ENCODE measurements at places on chromosomes 5 and 9.

DNA sequence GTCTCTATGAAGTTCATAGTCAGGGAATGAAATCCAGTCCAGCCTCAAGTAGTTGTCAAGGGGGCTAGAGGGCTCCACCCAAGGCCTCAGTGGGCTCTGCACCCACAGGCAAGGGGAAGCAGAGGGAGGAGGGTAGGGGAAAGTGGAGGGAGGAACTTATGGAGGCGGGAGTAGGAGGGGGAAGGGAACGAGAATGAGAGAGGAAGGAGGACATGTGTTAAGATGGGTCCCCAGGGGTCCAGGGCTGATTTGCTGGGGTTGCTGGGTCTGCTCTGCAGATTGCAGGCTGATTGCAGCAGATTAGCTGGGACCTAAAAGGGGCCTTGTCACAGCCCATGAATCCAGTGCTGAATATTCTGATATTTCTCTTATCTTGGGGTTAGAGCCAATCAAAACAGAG lies 166.9 kb upstream of the IL12B start:
- no peak overlapping the region for H3K4me3 ChIP-seq
- DNase-seq, result no peak
- no peak overlapping the region for H3K27ac ChIP-seq
- no peaks in the 10 kb centered on the region for H3K36me3 ChIP-seq
- H3K4me1 ChIP-seq, result no peaks in the 10 kb centered on the region
- H3K27me3 ChIP-seq, result no peaks in the 10 kb centered on the region

- no peaks in the 10 kb centered on the region for H3K27me3 ChIP-seq
- no peak overlapping the region for H3K4me3 ChIP-seq
- no peak overlapping the region for H3K27ac ChIP-seq
These were observed 9.6 kb upstream of the UBTD2 start for GRCh38 chr5:172293054-172293744.

DNA sequence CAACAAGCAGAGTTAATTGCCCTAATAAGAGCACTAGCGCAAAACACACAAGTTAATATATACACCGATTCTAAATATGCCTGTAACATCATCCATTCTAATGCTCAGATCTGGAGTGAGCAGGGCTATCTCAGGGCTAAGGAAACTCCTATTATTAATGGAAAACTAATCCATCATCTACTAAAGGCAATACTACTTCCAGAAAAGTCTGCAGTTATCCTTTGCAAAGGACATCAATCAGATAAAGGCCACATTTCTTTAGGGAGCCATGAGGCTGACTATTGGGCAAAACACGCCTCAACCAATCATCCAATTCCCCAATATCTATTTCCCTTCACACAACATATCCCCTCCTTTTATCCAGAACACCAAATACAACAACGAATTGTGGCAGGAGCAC lies 1032.3 kb upstream of the NUDT12 start:
- H3K27me3 ChIP-seq, result no peaks in the 10 kb centered on the region
- no peaks in the 10 kb centered on the region for H3K4me1 ChIP-seq
- no peak overlapping the region for H3K4me3 ChIP-seq
- H3K36me3 ChIP-seq, result no peaks in the 10 kb centered on the region

DNA sequence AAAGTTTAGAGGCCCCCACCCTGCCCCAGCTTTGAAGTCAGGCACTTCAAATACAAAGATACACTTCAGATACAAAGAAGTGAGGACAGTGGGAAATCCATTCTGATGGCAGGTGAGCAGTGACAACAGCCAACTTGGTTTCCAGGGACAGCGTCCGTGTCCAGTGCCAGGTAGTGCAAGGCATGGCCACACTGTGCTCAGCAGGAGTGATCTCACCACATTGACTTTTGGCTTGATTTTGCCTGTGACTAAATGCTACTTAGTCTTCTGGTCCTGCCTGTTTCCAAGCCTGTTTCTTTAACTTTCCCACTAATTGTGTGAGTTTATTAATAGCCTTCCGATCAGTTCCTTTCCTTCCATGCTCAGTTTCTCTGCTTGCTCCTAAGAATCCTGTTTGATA lies 72.6 kb upstream of the PALM2AKAP2 start:
- no peak for DNase-seq
- H3K27me3 ChIP-seq, result no peaks in the 10 kb centered on the region
- no peaks in the 10 kb centered on the region for H3K4me1 ChIP-seq
- H3K4me3 ChIP-seq, result no peak overlapping the region

DNA sequence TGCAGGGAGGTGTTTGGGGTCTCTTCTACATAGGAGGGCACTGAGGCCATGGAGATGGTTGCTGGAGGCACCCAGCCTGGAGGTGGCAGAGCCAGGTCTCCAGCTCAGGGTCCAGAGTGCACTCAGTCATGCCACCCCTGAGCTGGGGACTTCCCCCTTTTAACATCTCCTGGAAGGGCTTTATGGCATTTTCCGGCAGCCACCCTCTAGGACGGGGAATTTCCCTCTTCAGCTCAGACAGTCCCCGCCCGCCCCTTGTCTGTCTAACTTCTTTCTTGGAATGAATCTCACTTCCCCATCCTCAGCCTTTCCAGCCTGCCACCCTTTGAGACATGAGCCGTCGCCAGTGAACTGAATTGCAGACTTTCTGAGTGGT lies 49.9 kb downstream of the COL15A1 start:
- no peak overlapping the region for H3K4me3 ChIP-seq
- DNase-seq, result no peak
- no peak overlapping the region for H3K27ac ChIP-seq

- H3K27ac ChIP-seq, result no peak overlapping the region
- peaks cover 48% of the 10 kb centered on the region for H3K4me1 ChIP-seq
- no peak for DNase-seq
- peaks cover 4% of the 10 kb centered on the region for H3K27me3 ChIP-seq
These were observed 1.3 kb upstream of the LRRC14B start for GRCh38 chr5:189976-190365.

DNA sequence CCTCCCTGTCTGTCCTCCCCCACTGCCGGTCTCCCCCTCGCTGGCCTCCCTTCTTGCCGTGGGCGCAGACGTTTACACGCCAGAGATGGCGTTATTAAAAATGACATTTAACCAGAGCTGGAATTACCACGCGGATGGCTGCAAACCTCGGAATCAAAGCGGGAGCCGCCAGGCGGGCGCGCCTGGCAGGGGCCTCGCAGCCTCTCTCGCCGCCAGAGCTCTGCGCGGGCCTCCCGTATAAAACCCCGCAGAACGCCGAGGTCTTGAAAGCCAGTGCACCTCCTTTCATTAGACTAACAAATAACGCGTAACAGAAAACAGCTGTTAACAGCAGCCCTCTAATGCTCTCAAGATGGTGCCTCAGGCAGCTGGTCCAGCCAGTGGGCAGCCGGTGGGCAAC lies 10.2 kb downstream of the PRRX2 start:
- DNase-seq, result no peak
- H3K36me3 ChIP-seq, result no peaks in the 10 kb centered on the region
- no peak overlapping the region for H3K4me3 ChIP-seq
- peaks cover 76% of the 10 kb centered on the region for H3K27me3 ChIP-seq
- H3K27ac ChIP-seq, result no peak overlapping the region
- no peaks in the 10 kb centered on the region for H3K4me1 ChIP-seq

GRCh38 chr5:72486371-72486770 lies 20.8 kb downstream of the ZNF366 start:
- no peaks in the 10 kb centered on the region for H3K4me1 ChIP-seq
- no peak overlapping the region for H3K4me3 ChIP-seq
- no peak overlapping the region for H3K27ac ChIP-seq
- DNase-seq, result no peak
- no peaks in the 10 kb centered on the region for H3K27me3 ChIP-seq

DNA sequence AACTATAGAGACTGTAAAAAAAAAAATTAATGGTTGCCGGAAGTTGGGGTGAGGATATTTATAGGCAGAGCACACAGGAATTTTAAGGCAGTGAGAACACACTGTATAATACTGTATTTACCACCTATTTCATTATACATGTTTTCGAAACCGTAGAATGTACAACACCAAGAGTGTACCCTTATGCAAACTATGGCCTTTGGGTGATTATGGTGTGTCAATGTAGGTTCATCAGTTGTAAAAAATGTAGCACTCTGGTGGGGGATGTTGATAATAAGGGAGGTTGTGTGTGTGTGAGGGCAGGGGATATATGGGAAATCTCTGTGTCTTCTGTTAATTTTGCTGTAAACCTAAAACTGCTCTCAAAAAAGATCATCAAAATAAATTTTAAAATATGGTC lies 791.7 kb upstream of the CDH10 start:
- H3K36me3 ChIP-seq, result no peaks in the 10 kb centered on the region
- DNase-seq, result no peak
- H3K27ac ChIP-seq, result no peak overlapping the region
- no peak overlapping the region for H3K4me3 ChIP-seq
- no peaks in the 10 kb centered on the region for H3K27me3 ChIP-seq
- no peaks in the 10 kb centered on the region for H3K4me1 ChIP-seq

- H3K36me3 ChIP-seq, result no peaks in the 10 kb centered on the region
- peaks cover 82% of the 10 kb centered on the region for H3K27me3 ChIP-seq
- no peak overlapping the region for H3K4me3 ChIP-seq
- no peak for DNase-seq
- no peak overlapping the region for H3K27ac ChIP-seq
- no peaks in the 10 kb centered on the region for H3K4me1 ChIP-seq
These were observed 30.3 kb downstream of the IRX4 start for GRCh38 chr5:1852324-1852947.

- no peak for DNase-seq
- H3K36me3 ChIP-seq, result no peaks in the 10 kb centered on the region
- H3K4me3 ChIP-seq, result no peak overlapping the region
- no peak overlapping the region for H3K27ac ChIP-seq
- H3K4me1 ChIP-seq, result peaks cover 11% of the 10 kb centered on the region
These were observed 3.3 kb downstream of the CTSL start for GRCh38 chr9:87729246-87729645.

DNA sequence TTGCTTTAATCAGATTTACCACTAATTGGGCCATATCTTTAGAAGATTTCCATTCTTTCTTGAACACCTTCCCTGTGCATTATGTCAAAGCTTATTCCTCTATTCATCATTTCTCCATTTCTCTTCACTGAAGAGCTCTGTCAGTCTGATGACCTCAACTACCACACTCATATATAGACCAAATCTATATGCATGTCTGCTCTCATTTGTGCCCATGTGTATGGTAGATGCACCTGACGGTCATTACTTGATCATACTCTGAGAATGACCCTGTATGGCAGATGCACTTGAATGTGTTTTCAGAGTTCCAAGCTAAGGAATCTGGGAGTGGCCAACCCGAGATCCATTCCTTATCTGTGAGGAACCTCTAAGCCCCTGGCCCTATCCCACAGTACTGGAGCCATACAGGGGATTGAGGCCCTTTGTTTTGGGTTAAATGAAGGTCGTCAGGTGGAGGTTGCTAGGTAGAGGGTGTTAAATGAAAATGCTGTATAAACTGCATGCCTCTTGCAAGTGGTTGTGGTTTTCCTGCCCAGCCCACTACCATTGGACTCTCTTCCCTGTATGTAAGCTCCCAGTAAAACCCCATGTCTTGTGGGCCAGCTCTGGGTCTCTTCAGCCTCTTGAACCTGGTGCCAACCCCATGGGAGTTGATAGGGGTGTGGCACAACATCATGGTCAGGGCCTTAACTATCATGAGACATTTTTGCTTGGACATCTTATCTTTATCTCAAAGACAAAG lies 229.5 kb downstream of the KIAA0825 start:
- no peaks in the 10 kb centered on the region for H3K36me3 ChIP-seq
- no peak overlapping the region for H3K4me3 ChIP-seq
- no peaks in the 10 kb centered on the region for H3K27me3 ChIP-seq

DNA sequence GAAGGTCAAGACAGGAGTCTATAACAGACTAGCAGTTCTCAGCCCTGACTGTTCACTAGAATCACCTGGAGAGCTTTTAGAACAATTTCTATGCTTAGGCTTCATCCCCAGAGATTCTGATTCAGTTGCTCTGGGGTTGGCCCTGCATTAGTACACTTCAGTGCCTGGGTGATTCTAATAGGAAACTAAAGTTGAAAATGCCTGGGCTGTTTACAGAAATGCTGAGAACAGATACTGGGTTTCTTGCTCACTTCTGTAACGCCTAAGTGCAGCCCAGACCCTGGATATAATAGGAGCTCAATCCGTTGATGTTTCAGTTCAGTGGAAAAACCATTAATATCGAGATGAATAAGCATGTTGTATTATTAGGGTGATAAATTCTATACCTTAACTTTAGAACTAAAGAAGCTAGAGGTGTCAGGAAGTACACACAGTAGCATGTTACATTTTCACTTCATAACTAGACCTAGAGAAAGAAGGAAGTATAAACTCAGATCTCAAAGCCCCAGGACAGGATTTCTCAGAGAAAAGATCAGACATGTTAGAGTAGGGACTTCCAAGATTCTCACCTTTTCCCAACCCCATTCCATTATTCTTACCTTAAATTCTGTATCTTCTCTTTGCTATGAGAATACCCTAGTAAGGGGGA lies 20.4 kb downstream of the HAVCR2 start:
- H3K4me1 ChIP-seq, result no peaks in the 10 kb centered on the region
- no peak overlapping the region for H3K27ac ChIP-seq
- H3K4me3 ChIP-seq, result no peak overlapping the region
- DNase-seq, result no peak
- no peaks in the 10 kb centered on the region for H3K27me3 ChIP-seq
- H3K36me3 ChIP-seq, result no peaks in the 10 kb centered on the region

DNA sequence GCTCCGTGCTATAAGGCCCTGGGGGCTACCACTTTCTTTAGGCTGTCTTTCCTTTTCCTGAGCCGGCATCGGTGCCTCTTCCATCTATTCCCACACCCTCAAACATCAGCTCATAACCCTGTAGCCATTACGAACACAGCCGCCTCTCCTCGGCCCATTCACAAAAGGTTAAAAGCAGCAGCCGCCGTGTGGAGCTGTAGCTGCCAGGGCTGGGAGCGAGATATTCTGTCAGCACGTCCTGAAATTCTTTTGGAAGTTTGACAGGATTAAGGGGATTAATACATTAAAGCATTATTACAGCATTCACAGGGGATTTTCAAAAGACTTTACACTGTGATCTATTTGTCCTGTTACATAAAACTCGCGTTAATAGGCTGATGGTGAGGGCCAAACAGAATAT lies 428.2 kb downstream of the CDK5RAP2 start:
- no peaks in the 10 kb centered on the region for H3K36me3 ChIP-seq
- no peak for DNase-seq
- no peak overlapping the region for H3K4me3 ChIP-seq
- no peak overlapping the region for H3K27ac ChIP-seq

DNA sequence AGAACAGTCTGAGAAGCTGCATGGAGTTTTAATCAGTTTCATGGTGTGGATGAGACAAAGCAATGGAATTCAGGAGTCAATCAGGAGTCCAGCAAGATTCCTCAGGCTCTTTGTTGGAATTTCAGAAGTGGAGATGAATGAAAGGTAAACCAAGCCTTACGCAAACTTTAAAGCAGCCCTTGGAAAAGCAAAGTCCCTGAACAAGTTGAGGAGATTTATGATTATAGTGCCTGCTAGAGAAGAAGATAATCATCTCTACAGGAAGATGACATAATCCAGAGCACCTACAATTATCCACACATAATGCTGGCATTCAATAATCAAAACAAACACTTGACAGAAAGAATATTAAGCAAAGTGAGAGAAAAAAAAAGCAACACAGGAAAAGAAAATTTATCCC lies 1380.1 kb upstream of the NUDT12 start:
- DNase-seq, result no peak
- H3K4me3 ChIP-seq, result no peak overlapping the region
- H3K4me1 ChIP-seq, result no peaks in the 10 kb centered on the region
- H3K36me3 ChIP-seq, result no peaks in the 10 kb centered on the region
- H3K27ac ChIP-seq, result no peak overlapping the region
- H3K27me3 ChIP-seq, result no peaks in the 10 kb centered on the region
